Amygdala (tissue), 56 donors: ENCODE measurements at places on chromosomes 16 and 17.

DNA sequence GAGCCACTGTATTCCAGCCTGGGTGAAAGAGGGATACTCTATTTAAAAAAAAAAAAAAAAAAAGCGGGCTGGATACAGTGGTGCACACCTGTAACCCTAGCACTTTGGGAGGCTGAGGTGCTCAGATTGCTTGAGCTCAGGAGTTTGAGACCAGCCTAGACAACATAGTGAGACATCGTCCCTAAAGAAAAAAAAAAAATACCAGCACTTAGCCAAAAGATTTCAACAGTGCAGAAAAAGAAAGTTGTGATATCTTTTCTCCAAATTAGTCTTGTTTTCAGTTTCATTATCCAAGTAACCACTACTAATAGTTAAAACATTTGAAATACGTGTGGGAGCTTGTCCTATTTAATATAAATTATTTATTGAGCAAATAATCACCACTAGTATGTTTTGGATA is 48.7 kb downstream of the TENT4B start:
- DNase-seq = no peak

DNA sequence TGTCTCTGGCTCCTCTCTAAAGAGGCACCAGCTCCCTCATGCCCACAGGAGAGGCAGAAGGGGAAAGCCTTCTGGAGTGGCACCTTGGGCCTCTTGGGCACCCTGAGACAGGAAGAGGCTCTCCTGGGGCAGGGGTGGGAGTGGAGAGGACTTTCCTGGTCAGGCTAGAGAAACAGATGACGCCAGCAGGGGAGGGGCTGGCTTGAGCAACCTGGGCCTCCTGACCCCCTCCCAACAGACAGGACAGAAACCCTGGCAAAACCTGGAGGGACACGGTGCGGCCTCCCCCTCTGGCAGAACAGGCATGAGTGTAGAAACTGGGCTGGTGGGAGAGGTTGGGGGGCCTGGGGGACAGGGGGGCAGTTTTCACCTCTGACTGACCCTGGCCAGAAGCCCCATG is 6.1 kb downstream of the SMIM5 start:
- no peak for DNase-seq

- no peak for DNase-seq
Measured at GRCh38 chr16:65889533-65889966, 476.9 kb upstream of the CDH5 start.

DNA sequence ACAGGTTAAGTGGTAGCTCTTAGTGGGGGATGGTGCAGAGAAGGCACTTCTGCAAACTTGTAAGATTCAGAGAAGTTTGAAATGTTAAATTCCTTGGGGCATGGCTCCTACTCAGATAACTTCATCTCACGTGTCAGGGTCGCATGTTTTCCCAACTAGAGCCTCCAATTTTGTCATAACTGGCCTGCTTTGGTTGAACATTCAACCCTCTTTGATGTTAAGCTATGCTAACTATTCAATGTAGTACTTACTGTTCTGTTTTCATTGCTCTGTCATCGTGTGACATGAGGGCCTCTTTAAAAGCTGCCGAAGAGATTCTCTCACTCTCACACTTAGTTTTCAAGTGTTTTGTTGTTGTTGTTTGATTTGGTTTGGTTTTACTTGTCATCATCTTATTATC is 280.8 kb downstream of the CDH11 start:
- no peak for DNase-seq

- no peak for DNase-seq
Measured at GRCh38 chr16:85612191-85612800, 826 bp upstream of the GSE1 start.

DNA sequence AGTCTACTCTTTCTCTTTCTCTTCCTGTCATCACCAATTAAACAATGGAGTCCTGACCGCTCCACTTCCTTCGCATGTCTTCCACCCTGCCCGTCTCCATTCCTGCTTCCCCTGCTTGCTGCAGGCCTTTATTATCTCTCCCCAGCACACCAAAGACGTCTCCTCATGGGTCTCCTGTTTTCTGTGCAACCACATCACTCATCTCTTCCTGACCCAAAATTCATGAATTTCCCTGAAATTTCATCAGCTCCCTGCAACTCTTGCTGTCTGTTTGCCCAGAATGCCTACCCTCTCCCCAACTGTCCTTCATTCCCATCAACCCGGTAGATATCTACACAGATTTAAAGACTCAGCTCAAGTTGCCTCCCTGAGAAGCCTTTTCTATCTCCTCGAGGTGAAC is 76.7 kb upstream of the ALOX12 start:
- no peak for DNase-seq

DNA sequence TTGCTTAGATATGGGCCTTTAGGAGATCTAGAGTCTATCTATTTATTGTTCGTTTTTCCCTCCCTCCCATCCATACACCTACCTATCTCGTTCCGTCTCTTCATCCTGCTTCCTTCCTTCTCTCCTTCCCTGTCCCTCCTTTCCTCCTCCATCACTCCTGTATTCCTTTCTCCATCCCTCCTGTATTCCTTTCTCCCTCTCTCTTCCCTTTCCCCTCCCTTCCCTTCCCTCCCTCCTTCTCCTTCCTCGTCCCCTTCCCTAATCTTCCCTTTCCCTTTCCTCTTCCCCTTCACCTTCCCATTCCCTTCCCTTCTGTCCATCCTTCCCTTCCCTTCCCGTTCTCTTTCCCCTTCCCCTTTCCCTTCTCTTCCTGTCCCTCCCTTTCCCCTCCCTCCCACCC is 10.6 kb downstream of the GP2 start:
- no peak for DNase-seq

GRCh38 chr17:16950488-16950887 is 21.4 kb downstream of the TNFRSF13B start:
- no peak for DNase-seq

- DNase-seq = no peak
Measured at GRCh38 chr16:79328402-79329165, 272.0 kb downstream of the MAF start.
